ENCODE measurements at places on chromosomes 13 and 19.

DNA sequence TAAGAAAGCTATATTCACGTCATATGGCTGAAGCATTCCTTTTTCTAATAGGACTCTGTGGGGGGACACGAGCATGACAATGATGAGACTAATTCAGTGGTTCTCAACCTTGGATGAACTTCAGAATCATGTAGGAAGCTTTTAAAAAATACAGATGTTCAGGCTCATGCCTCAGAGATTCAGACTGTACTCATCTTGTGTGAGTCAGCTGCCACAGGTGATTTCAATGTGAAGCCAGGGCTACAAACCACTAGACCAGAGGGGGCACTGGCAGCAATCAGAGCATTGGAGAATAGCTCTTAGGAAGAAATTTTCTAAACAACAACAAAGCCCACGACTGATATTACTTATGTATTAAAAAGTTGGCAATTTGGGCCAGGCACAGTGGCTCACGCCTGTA, 91.7 kb downstream of the SERP2 start:
- no peak for DNase-seq

DNA sequence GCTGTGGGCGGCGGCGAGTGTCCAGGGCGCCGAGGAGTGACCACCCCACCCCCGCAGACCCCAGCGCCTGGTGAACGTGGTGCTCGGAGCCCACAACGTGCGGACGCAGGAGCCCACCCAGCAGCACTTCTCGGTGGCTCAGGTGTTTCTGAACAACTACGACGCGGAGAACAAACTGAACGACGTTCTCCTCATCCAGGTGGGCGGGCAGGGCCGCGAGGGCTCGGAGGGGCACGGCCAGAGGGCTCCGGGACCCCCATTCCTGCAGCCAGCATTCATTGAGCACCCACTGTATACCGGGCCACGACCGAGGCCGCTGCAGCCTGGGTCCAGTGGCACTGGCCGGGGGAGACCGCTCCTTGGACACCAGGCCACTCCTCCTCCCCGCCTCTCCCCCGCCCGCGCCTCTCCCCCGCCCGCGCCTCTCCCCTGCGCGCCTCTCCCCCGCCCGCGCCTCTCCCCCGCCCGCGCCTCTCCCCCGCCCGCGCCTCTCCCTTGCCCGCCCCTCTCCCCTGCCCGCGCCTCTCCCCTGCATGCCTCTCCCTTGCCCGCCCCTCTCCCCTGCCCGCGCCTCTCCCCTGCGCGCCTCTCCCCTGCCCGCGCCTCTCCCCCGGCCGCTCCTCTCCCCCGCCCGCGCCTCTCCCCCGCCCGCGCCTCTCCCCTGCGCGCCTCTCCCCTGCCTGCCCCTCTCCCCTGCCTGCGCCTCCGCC, 3.2 kb downstream of the PRTN3 start:
- no peak for DNase-seq

- no peak for DNase-seq
Measured at GRCh38 chr19:5682107-5682482, 1.3 kb downstream of the HSD11B1L start.

- no peak for DNase-seq
Measured at GRCh38 chr19:48874303-48875135, 2.3 kb downstream of the PPP1R15A start.

- DNase-seq = no peak
Measured at GRCh38 chr13:83794583-83794982, 87.7 kb downstream of the SLITRK1 start.
